ENCODE measurements at places on chromosomes 6 and 20.

DNA sequence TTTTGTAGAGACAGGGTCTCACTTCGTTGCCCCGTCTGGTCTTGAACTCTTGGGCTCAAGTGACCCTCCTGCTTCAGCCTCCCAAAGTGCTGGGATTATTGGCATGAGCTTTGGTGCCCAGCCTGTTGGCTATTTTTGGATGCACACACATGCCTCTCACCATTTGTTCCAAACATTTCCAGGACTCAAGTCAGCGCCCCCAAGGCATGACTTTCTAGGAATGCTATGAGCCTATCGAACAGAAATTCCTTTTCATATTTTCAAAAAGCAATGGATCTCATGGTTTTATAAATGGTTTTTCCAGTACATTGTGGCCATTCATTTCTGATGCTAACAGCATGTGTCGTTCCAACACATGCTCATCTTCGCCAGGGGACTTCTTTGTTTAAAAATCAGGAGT is 119.3 kb upstream of the NAA20 start:
- DNase-seq, result no peak

DNA sequence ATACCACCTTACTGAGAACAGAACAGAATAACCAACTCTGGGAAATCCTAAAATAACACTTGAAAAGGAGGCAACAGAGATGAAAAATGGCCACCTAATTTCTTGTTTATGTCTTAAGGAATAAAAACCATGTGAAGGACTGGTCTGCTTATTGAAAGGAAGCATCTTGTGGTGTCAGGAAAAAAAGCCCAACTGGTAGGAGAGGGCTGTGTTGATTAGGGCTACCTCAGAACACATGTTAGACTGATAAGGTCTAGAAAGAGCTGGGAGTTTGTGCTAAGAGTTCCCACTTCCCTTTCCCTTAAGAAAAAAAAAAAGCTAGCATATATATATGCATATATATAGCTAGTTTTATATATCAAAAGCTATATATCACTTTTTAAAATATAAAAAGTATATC is 425.3 kb upstream of the BTBD3 start:
- DNase-seq, result no peak

DNA sequence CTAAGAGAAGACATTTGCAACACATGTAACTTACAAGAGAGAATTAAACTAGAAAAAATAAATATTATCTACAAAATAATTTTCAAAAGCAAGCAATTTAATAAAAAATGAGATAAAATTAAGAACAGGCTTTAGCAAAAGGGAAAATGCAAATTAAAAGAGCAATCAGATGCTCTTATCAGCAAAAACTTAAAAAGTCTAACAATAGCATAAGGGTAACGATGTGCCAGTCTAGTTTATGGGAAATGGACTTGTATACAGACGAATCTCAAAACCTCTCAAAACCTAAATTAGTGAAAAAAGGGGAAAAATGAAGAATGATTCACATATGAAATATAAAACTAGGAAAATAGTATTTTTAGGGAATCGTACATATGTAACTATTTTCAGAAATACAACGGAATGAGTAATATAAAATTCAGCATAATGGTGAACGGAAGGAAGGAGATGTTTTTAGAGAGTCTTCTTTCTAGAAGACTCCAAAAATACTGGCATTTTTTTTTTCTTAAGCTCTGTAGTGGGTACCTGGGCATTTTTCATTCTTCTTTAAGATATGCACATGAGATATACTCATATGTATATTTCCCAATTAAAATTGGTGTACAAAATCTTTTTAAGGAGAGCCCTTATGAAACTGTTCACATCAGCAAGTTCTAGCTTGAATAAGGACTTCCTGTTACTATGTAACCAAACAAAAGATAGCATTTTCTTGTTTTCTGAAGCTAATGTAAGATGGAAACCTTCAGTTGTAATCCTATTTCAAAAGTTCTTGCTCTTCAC is 927 bp upstream of the MANEA start:
- DNase-seq, result no peak

DNA sequence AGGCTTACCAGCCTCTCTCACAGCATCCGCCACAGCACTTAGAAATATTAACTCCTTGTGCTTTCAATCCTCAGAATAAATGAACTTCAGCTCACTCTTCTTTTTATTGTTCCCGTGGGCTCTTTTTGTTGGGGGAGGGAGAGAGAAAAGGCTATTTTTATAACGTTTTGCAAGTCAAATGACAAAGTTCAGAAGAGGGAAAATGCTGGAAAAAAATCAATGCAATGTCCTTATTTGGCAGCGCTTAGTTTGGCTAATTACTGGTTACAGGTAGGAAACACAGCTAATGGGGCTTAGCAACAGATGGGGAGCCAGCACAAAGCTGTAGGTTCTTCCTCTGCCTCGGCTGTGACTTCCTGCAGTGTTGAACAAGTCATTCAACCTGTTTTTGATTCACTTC is 1067.0 kb upstream of the MAP3K7 start:
- DNase-seq, result no peak

GRCh38 chr6:77987035-77987384 is 334.2 kb downstream of the MEI4 start:
- DNase-seq, result no peak

- DNase-seq, result no peak
Observed at GRCh38 chr6:155078331-155078745, 83.2 kb downstream of the TIAM2 start.

GRCh38 chr6:26267083-26267589 is 97.9 kb upstream of the BTN3A2 start:
- DNase-seq, result no peak

DNA sequence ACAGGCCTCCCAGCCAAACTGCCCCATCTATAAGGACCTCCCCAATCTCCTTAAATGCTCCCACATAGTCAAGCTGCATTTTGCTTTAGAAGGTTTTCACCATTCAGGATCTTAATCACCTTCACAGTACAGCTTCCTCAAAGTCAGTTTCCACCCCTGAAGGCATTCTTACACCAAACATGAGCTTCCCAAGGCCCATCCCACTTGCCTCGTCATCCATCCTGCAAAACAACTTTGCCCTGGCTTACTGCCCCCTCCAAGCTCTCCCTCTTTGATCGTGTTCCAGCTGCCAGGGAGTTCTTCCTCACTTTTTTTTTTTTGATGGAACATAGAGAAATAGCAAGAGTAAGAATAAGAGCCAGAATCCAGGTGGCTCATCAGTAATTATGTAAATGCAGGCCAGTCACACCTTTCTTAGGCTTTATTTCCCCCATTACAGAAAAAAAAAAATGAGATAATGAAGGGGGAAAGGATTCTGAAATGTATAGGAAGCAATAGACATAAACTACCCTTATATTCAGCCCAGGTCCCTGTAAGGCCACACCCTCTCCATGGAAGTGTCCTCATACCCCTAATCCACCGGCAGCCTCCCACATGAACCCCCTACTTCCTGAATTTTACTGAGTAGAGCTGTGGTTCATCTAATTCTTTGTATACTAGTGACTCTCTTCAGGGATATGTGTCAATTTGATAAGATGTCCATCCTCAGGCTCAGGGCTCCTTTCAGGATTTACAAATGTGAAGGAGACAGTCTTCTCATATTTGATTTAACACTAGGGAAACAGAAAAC is 12.7 kb downstream of the TRIM27 start:
- no peak for DNase-seq

DNA sequence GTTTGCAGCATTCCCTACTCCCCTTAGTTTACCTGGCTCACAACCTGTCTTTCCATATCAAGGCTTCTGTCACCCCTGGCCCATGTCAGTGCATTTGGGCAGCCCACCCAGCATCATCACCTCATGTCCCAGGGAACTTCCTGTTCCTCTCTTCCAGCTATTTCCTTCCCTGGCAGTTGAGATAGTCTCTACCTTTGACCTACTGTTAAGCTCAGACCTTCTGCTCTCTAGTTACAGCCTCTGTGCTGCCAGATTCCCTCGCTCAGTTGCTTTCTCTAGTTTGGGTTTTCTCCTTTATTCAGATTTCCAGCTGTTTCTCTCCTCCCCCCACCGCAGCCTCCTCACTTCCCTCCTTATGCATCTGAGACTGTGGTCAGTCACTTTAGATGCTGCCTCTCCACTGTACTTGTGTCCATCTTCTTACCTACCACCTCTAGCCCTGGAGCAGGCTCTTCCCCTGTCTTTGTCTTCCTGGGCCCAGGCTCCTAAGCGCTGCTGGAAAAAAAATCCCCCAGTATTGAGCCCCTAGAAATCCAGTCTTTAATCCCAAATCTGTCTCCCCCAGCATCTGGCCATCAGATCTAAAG is 16.3 kb downstream of the PTPN1 start:
- DNase-seq, result no peak

- DNase-seq, result no peak
Observed at GRCh38 chr6:156659822-156660198, 117.4 kb upstream of the ARID1B start.

- no peak for DNase-seq
Observed at GRCh38 chr6:69422475-69422874, 374.3 kb downstream of the LMBRD1 start.

GRCh38 chr6:75147512-75147911 is 58.3 kb downstream of the COL12A1 start:
- no peak for DNase-seq

GRCh38 chr6:70045413-70045812 is 179.1 kb downstream of the COL19A1 start:
- DNase-seq, result no peak

DNA sequence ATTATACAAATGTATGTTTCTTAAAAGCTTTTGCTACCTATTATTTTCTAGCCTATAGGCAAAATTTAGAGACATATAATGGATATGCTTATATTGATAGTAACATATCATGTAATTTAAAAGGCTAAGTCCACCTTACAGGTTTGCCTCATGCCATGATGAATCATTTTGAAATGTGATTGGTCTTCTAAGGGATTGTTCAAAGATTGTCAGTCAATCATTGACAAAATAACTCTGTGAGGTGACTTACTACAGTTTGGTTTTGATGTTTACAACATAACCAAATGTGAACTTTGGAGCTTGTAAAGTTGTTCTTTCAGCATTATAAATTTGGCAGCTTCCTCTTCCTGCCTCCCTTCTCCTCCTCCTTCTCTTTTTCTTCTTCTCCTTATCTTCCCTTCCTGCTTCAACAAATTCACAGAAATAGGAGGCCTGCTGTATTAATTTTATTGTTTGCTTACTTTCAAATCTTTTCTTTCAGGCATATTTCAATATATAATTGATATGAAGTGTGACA is 39.7 kb upstream of the ZFP64 start:
- no peak for DNase-seq

- no peak for DNase-seq
Observed at GRCh38 chr6:168088161-168089053, 9.4 kb upstream of the FRMD1 start.

GRCh38 chr6:159977255-159977903 is 8.5 kb downstream of the IGF2R start:
- no peak for DNase-seq

All from GM19239 (cell line).